Stimulated activated CD8-positive, alpha-beta memory T cell treated with anti-CD3 and anti-CD28 coated beads, Interleukin-7, amount 100 ng/mL, for 24 hours (primary cell): ENCODE measurements at places on chromosomes 1 and 21.

DNA sequence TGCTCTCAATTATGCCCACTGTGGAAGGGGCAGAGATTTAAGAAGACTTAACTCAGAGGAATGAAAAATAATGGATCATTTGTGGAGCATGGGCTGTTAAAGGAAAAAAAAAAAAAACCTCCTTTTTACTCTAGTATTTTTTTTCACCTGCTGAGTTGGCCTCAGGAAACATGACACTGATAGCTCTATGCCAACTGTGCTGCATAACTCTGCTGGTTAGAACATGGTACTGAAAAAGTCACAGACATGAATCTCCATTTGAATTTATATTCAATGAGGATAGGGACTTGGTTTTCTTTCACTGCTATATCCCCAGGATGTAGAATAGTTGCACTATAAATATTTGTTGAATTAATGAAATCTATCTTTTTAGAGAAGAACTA, 86.1 kb upstream of the KIAA0040 start:
- no peak for DNase-seq

DNA sequence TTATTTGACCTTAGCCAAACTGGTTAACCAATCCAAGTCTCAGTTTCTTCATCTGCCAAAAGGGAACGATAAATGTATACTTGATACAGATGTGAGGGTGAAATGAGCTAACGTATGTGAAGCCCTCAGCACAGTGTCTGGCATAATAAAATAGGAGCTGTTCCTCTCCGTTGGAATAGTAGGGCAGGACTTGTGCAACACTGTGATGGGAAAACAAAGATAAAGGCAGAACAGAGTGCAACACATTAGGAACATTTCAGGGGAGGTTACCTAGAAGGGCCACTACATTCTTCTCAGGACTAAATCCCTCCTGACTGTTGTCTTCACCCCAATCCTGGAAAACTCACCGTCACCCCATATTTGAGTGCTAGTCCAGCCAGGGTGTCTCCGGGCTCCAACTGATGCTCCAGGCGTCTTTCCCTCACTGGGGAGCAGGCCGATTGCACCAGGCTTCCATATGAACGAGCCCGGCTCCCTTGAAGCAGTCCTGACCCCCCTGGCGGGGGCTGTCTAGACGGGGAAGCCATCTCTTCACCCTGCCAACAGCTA, 896 bp downstream of the LYSMD1 start:
- no peak for DNase-seq

DNA sequence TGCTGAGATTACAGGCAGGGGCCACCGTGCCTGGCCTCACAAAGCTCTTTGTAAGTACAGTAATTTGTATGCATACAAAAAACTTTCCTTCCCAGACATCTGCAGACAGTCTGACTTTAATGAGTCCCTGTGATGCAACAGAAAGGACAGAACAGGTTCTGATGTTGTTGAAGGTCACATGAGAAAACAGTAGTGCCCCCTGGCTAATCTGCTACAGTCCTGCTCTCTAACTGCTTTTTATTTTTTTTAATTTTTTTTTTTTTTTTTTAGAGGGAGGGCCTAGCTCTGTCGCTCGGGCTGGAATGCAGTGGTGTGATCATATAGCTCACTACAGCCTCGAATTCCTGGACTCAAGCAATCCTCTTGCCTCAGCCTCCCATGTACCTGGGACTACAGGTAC, 36.7 kb downstream of the ACBD3 start:
- DNase-seq = no peak

GRCh38 chr21:33543505-33544129, 779 bp downstream of the SON start:
- no peak for DNase-seq

- no peak for DNase-seq
These were observed 4.7 kb downstream of the GPR137B start for GRCh38 chr1:236147068-236147467.

DNA sequence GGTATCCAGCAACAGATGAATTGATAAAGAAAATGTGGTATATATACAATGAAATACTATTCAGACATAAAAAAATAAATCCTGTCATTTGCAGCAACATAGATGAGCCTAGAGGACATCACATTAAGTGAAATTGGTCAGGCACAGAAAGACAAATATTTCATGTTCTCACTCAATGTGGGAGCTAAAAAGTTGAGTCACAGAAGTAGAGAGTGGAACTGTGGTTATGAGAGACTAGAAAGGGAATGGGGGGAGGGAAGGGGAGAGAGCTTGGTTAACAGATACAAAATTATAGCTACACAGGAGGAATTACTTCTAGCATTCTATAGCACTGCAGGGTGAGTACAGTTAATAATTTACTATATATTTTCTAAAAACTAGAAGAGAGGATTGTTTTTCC, 37.1 kb upstream of the SERPINC1 start:
- DNase-seq = no peak

GRCh38 chr1:117036018-117036461, 24.1 kb upstream of the TTF2 start:
- no peak for DNase-seq

GRCh38 chr1:230760360-230760827, 13.2 kb downstream of the CAPN9 start:
- no peak for DNase-seq

DNA sequence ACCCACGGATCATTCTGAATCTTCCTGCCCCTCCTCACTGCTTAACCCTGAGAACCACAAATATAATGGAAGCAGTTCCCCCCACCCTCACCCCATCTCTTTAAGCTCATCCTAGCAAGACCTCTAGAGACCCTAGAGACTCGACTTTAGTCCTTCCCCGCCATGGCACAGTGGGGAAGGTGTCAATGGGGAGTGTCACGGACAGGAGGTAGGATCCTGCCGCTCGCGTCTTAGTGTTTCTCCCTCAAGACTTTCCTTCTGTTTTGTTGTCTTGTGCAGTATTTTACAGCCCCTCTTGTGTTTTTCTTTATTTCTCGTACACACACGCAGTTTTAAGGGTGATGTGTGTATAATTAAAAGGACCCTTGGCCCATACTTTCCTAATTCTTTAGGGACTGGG, 677 bp upstream of the PMF1 start:
- no peak for DNase-seq

DNA sequence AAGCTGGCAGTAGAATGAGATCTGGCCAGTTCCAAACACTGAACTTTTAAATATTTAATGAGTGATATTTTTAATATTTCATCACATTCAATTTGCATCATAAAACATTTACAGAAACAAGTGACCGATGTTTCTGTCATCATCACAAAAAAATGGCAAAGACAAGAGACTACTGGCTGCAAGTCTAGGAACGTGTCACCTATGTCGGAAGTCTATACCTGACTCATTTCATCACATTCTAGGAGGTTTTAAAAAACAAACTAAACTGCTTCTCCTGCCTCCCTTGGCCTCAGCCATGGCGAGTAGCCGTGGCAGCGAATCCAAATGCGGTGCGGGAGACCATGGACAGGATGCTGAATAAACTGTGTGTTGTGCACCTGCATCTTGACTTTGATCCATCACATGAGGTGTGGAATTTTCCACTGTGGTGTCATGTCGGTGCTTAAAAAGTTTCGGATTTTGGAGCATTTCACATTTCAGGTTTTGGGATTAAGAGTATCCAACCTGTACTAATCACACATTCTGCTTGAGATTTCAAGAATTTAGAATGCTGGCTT, 43.1 kb downstream of the CLSTN1 start:
- DNase-seq = no peak

- DNase-seq = no peak
These were observed 901 bp upstream of the RXFP4 start for GRCh38 chr1:155940482-155940992.

- no peak for DNase-seq
These were observed 8.2 kb downstream of the CTPS1 start for GRCh38 chr1:40987439-40988276.

DNA sequence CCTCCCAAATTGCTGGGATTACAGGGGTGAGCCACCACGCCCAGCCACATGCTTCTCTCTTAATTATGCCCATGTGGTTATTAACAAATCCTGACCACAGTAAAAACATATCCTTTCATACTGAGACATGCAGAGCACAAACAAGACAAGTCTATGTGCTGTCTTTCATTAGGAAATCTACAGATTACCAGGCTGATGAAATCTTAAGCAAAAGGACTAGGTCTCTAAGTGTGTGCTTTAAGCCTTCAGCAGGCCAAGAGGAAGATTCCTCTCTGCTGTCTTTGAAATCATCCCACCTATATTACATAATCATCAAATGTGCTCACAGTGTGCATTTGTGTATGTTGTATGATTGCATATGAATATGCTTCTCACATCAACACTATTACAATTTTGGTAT, 419.3 kb downstream of the KCTD3 start:
- no peak for DNase-seq

DNA sequence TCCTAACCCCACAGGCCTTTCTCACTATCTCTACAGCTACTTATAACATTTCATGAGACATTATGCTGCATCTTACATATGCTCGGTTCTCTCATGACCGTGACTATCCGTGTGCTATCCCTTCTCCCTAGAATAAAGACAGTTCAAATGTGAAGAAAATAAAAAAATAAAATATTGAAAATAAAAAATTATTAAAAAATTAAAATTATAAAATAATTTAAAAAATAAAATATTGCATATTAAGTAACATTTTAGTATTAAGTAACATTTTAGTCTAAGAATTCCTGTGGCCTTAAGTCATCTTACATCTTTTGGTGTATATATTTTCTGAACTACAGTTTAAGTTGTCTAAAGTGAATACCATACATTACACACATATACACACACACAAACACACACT, 415.5 kb downstream of the DPYD start:
- DNase-seq = no peak

DNA sequence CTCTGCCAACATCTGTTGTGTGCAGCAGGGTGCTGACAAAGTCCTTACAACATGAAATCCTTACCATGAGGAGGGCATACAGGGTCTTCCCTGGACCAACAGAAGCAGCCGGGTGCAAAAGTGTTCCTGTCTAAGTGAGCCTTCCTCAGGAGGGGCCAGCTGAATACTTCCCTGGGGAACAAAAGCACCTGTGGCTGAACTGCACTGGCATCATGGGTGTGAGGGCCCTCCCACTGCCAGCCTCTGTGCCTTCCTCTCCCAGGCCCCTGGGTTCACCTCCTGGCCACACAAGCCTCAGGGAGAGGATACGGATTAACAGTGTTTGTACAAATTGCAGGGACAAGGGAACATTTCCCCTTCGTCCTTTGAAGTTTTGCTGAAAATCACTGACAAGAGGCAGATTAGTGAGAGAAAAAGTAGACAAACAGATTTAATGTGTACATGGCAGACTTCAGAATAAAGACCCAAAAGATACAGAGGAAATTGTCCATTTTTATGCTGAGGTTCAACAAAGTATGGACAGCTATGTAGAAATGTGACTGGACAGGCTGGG, 91.0 kb upstream of the PPM1J start:
- DNase-seq = no peak
